ENCODE measurements at places on chromosomes 16 and 17.

GRCh38 chr17:16398270-16399267 lies 16.8 kb upstream of the TRPV2 start:
- DNase-seq = no peak

GRCh38 chr17:55770196-55770870 lies 19.5 kb downstream of the PCTP start:
- no peak for DNase-seq

DNA sequence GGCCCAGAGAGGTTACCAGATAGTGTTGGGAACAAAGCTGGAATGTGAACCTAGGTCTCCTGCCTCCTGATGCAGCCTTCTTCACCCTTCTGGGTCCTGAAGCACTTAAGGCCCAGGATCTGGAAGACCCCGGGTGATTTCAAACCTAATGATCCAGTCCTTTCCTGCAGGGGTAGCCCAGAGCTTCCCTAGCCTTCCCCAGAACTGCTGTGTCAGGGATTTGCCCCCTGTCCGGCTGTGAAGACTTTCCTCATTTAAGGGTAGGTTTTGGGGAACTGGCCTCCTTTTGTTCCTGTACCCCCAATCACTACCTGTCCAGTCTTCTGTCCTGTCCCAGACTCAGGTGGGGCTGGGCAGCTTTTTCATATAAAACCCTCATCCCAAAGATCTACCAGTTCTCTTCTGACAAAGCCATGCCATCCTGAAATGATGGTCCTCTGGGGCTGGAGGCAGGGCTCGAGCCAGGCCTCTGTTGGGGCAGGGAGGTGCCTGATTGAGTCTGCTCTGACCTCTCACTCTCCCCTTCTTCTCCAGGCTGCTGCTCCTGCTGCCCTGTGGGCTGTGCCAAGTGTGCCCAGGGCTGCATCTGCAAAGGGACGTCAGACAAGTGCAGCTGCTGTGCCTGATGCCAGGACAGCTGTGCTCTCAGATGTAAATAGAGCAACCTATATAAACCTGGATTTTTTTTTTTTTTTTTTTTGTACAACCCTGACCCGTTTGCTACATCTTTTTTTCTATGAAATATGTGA lies 1.3 kb downstream of the MT1X start:
- no peak for DNase-seq

- no peak for DNase-seq
Observed at GRCh38 chr17:81898885-81899284, 3.2 kb upstream of the NPB start.

DNA sequence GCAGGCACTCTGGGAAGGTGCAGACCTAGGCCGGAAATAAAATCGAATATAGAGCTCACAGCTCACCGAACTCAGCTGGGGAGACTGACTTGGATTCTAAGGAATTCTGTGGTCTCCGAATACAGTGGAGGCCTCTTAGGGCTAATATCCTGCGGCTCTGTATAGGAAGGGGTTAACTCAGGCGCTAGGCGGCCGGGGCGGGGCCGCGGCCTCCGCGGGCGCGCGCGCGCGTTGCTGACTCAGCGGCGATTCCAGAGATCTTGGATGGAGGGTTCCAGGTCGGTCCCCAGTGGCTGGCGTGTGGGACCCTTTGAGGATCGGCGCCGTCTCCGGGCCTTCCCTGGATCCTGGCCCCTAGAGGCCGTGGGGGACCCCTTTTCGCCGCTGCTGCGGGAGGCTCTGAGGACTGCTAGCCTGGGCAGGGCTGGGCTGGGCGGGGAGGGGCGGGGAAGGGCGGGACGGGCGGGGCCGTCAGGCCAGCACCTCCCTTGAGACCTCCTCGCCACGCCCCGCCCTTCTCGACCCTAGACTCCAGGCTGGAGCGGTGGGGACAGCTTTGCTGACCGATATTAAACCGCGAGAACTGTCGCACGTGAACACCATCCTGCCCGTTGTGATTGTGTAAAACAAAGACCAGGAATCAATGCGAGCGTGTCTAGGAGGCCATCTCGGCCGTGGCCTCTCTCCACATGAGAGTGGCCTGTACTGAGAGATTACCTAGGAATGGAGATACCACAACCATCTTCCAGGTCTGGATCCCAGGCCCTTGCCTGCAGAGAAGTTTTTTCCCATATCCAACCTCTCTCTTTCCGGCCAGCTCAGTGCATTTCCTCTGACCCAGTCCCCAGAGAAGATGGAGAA lies 1.4 kb upstream of the PLEKHH3 start:
- DNase-seq = peak; percentile 84

DNA sequence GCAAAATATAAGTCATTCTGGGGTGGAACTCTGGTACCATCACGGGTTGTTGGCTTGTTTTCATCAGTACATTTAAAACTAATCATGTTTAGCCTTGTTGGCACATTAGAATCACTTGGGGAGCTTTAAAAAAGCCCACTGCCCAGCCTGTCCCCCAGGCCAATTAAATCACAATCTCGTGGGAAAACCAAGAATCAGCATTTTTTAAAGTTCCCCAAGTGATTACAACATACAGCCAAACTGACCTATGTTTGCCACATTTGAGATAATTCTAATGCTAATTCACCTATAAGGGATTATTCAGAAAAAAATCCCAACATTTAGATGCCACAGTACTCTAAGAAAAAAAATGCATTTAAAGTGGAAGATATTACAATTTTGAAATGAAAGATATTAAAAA lies 8.4 kb upstream of the MSI2 start:
- DNase-seq = no peak

GRCh38 chr17:72850410-72851118 lies 241.9 kb downstream of the SLC39A11 start:
- no peak for DNase-seq

- no peak for DNase-seq
Observed at GRCh38 chr16:3909791-3910583, 29.5 kb upstream of the CREBBP start.

All from activated T-cell treated with anti-CD3 and anti-CD28 coated beads, Interleukin-2, amount 50 U/mL, for 1 hour (primary cell).